Hepatic stellate cell (primary cell): ENCODE measurements at places on chromosomes 7 and 10.

DNA sequence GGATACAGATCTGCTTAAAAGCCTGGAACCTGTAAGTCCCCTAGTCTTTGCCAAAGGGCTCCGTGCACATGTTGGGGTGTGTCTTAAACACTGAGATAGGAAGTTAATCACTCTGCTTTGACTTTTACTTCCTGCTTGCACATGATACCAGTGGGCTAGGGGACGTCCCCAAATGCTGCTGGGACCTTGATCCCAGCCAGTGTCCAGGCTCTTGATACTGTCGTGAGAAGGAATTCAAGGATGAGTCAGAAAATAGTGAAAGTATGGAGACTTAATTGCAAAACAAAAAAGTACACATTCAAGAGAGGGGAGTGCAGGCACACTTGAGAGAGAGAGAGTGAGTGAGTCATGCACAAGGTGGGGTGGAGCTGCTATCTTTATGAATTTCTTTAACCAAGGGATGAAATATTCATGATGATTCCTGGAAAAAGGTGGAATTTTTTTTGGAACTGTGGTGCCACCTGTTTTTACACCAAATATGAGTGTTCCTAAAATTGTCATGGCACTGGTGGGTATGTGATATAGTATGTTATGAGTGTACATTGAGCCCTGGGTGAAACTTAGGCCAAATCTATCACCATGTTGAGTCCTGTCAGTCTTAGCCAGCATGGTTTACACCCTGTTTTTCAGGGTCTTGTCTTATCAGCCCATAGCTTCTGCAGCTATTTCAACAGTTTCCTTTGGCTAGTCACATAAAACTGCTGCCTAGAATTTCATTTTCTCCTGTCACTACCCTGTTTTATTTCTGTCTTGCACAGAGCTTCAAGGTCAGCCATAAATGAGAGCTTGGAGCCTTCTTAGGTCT is 88.3 kb upstream of the CYP26C1 start:
- peak; percentile 66 for DNase-seq

DNA sequence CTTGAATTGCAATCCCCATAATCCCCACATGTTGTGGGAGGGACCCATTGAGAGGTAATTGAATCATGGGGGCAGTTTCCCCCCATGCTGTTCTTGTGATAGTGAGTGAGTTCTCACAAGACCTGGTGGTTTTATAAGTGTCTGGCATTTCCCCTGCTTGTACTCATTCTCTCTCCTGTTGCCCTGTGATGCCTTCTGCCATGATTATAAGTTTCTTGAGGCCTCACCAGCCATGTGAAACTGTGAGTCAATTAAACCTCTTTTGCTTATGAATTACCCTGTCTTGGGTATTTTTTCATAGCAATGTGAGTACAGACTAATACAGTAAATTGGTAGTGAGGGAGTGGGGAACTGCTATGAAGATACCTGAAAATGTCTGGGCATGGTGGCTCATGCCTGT is 65.0 kb downstream of the ANKRD7 start:
- DNase-seq = no peak

GRCh38 chr10:5741276-5741675 is 56.6 kb downstream of the TASOR2 start:
- no peak for DNase-seq

GRCh38 chr10:68871105-68871711 is 29.9 kb upstream of the DDX50 start:
- DNase-seq = peak; percentile 46

- DNase-seq = no peak
Observed at GRCh38 chr10:44848211-44848610, 62.9 kb upstream of the TMEM72 start.

DNA sequence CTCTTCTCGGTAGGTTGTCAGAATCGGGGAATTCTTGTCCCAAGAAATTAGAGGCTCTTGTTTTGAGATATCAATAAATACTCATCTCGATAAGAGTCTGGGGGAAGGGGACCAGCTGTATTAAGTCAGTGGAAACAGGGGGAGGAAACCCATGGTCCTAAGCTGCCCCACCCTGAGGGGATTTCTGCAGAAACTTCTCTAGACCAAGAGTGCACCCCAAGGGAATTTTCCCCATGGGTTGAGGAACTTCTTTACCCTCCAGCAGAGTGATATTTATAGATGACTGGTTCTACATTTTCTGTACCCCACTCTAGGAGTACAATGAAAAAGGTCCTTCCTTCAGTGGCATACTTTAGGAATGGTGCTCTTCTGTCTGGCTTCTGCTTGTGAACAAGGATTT is 627.2 kb downstream of the KCNMA1 start:
- no peak for DNase-seq

DNA sequence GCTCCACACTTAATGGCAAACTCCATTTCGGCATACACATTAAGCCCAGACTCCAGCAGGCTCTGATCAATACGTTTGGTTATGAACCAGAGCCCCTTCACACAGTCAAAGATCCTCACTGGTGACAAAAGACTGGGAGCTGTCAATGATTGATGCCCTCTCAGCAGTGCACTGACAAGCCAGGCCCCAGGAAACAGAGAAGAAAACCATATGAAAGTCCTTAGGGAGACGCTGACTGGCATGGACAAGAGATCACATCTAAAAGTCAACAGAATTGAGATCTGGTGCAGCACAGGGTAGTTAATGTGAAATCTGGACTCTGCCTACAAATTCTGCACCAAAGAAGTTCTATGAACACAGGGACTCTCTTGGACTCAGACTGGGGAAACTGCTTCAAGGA is 600.9 kb upstream of the NRP1 start:
- DNase-seq = no peak

DNA sequence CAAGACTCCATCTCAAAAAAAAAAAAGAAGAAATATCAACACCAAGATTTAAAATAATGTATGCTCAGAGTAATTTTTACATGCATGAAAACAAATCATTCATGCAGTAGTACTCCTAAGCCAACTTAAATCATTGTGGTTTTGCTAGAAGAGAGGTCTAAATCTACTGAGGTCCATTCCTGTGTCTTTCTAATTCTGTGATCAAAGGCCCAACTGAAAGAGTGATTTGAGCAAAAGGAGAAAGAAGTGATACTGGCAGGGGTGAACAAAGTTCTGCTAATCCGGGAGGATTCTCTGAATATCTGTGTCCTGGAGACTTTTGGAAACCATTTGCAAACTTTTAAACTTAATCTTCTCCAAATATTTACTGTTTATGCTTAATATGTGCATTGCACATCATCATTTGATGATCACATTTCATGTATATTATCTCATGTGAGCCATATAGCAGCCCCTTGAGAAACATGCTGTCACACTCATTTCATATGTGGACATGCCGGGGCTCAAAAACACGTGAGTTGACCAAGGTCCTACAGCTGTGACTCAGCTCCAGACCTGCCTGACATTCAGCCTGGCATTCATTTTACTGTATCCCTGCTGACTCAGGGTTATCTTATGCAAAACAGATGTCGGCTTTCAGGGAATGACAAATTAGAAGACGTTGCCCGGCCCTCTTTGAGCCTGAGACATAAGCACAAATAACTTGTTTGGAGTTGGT is 76.4 kb downstream of the FAM107B start:
- DNase-seq = no peak

DNA sequence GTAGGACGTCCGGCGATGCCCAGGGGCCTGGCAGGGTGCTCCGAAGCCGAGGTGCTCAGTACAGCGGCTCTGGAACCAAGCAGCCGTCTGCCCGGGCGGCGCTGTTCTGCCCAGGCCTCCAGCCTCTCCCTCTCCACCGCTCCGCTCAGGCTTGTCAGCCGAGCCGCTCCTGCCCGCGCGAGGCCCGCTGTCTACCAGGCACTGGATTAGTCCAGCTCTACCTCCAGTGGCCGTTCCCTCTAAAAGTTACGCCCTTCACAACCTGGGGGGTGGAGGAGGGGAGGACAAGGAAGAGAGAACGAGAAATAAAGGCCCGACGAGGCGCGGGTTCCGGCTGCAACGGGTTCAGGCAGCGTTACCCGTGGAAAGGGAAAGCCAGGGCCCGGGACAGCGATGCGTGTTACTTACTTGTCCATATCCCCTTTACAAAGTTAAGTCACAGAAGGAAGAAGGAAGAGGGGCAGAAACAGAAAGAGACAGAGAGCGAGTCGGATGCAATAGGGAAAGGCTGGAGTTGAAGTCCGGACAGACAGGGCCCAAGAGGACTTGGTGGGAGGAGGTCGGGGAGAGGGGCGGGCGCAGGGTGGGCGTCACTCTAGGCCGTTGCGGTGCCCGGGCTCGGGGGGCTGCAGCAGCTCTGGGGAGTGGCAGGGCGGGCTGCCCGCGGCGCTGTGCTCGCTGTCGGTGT is 2.8 kb downstream of the SP8 start:
- DNase-seq = no peak

DNA sequence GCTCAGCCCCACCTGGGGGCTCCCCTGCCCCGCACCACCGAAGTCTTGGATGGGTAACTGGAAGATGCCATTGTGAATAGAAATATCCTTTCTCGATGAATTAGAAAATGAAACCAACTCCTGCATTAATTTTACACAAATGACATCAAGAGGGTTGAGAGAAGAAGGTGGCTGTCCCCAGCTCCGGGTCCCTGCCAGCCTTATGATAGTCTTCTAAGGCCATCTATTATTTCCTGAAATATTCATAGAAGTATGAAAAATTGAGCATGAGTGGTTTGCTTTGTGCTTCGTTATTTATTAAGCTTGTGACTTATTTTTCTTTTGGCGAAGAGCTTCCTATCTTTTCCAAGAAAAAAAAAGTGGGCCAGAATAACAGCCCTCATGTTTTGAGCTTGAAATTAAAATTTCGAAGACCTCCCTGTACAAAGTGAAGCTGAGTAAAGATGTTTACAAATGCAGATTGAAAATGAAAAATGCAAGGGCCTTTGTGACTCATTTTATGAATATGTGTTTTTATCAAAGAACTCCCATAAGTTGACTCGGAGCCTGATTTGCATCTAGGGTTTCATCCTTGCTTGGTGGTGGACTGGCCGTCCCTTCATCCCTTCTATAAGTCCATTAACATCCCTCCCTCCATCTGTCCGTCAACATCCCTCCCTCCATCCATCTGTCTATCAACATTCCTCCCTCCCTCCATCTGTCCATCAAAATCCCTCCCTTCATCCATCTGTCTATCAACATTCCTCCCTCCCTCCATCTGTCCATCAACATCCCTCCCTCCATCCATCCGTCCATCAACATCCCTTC is 20.5 kb upstream of the CFAP46 start:
- DNase-seq = no peak

GRCh38 chr7:143447466-143447865 is 4.2 kb downstream of the TAS2R60 start:
- no peak for DNase-seq

- DNase-seq = no peak
Observed at GRCh38 chr10:102185811-102186527, 33.8 kb downstream of the NOLC1 start.

- no peak for DNase-seq
Observed at GRCh38 chr7:88759230-88760135, at the start of gene ZNF804B. Gene ZNF804B (plus strand): TSS chr7:88759700. CDS start chr7:88759977, 277 bp downstream.

- DNase-seq = peak; percentile 56
Observed at GRCh38 chr10:128210215-128211063, 84.2 kb upstream of the MKI67 start.
